Adrenal gland (tissue), 19 donors: ENCODE measurements at places on chromosomes 7 and 10. TPM values are rescaled to one million over a fixed set of nuclear protein-coding genes. Genes with fewer than 3 reads are reported as not detected.

DNA sequence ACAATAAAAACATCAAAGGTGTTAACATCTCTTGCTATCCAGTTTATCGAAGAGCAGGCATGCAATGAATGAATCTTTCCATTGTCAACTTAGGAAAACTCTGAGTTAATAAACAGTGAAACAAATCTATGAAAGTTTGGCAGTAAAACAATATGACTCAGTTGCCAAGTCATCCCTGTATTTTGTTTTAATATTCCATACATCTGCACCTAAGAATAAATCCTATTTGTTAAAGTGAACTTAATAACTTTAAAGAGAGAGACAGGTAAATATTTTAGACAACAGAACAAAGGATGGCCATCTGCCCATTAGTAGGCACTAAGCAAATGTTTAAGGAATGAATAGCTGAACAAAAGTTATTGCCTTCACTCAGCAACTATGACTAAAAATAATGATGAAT lies 700.5 kb upstream of the CELF2 start:
- H3K4me1 ChIP-seq = no peaks in the 10 kb centered on the region
- H3K36me3 ChIP-seq = no peaks in the 10 kb centered on the region
- no peak overlapping the region for H3K4me3 ChIP-seq
- no peak for DNase-seq
- H3K27me3 ChIP-seq = no peaks in the 10 kb centered on the region

The UPK3B gene
- total RNA-seq = 0.65 TPM

The LOXL4 gene
- total RNA-seq = 9.1 TPM

The OR2A5 gene
- under 0.01 TPM for total RNA-seq

DNA sequence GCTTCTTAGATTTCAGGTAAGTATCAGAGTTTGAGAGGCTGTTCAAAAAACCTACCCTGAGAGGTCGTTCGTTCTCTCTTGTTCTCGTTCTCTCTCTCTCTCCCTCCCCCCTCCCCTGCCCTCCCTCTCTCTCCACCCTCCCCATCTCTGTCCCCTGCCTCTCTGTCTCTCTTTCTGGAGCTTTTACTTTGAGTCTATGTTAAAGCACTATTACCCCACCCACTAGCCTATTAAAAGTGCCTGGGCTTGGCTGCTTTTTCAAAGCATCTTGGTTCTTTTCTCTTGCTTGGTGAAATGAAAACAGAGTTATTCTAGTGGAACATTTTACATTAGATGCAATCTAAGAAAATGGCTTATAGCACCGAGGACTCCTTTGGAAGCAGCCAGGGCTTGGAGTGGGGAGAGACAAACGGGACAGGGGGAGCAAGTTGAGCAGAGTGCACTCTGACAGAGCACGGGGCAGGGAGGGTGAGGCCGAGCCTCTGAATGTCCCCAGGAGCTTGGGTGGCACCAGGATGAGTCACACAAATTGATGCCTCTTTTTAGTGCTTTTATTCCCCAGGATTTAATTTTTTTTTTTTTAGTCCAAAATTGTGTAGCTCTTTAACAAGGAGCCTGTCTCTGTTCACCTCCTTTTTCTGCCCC lies 134.3 kb downstream of the CFAP58 start:
- DNase-seq = peak; percentile 35
- H3K27me3 ChIP-seq = no peaks in the 10 kb centered on the region
- no peak overlapping the region for H3K4me3 ChIP-seq
- H3K4me1 ChIP-seq = peaks cover 8% of the 10 kb centered on the region
- H3K36me3 ChIP-seq = no peaks in the 10 kb centered on the region
